ENCODE measurements at places on chromosomes 2 and 18.

- peak; percentile 91 for DNase-seq
Observed at GRCh38 chr2:215554689-215555498, 119.0 kb upstream of the FN1 start.

- DNase-seq = no peak
Observed at GRCh38 chr2:44752761-44753160, 188.7 kb upstream of the SIX3 start.

GRCh38 chr18:13393338-13393737, 174.8 kb downstream of the LDLRAD4 start:
- no peak for DNase-seq

GRCh38 chr2:138182250-138182936, 218.1 kb downstream of the HNMT start:
- DNase-seq = no peak

DNA sequence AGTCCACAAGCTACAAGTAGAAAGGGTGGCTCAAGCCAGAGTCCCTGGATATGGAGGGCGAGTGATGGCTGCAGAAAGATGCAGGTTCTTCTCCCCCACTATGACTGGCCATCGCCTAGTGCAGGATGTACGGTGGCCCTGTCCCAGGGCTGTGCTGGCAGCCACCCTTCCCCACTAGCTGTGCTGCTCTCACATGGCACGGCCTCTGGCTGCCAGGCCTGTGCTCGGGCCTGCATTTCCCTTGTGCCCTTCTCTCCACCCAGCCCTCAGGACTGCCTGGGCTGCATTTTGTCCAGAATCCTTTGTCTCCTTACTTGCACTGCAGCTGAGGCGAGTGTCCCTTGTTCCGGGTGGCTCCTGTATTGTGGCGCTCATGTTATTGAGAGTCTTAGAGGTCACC, 1.6 kb upstream of the RAMP1 start:
- no peak for DNase-seq

- peak; percentile 16 for DNase-seq
Observed at GRCh38 chr2:31413862-31414550, 536 bp downstream of the XDH start.

DNA sequence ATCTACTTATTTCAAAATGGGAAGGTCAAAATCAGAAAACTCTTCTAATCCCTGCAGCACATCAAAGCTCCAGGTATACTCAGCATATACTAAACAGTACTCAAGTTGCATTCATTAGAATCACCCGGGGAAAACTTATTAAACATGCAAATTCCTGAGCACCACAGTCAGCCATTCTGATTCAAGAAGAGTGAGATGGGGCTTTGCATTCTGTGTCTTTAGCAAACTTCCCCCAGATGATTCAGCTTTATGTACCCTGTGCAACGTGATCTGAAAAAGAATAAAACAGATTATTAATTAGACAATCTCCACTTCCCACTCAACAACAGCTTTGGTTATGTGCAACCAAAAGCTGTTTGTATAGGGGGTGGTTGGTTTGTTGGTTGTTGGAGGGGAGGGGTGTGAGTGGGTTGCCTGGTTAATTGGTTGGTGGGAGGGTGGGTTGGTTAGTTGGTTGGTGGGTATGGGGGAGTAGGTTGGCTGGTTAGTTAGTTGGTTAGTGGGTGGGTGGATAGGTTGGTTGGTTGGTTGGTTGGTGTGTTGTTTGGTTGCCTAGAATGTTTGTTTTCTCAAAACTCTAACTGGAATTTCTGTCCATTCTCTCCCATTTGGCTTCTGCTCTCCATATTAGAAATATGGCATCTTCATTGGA, 112.5 kb upstream of the AGAP1 start:
- DNase-seq = peak; percentile 43

GRCh38 chr18:79548621-79548985, 131.0 kb upstream of the CTDP1 start:
- no peak for DNase-seq

DNA sequence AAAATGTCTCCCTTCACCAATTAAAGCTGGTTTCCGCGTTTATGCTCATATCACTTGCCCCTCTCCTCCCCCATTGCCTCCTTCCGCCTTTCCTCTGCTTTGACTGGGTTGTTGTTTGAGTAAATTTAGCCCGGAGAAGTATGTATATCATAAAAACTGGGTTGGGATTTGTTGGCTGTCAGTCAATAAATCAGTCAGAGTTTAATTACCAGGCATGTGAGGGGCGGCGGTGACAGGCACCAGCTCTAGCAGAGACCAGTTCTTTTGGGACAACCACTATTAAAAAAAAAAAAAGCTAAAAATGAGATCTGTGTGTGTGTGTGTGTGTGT, 382.4 kb upstream of the SMIM21 start:
- no peak for DNase-seq

DNA sequence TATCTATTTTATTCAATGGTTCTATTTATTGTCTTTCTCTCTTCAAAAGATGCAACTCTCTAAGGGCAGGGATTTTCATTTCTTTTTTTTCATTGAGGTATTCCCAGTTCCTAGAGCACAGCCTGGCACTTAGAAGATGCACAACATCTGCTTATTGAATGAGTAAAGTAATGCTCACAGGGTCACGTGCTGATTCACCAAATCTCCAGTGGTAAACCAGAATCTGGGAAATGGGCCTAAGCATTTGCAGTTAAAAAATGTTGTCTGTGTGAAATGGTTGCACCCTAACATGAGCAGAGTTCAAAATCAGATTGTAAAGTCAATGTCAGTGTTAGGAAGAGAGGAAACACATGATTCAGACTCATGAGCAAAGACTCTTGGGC, 15.8 kb downstream of the SLC8A1 start:
- peak; percentile 35 for DNase-seq

- DNase-seq = no peak
Observed at GRCh38 chr2:181680055-181680936, at the start of gene NEUROD1. Gene NEUROD1 (minus strand): TSS chr2:181680517. CDS start chr2:181678860, 1,657 bp downstream.

DNA sequence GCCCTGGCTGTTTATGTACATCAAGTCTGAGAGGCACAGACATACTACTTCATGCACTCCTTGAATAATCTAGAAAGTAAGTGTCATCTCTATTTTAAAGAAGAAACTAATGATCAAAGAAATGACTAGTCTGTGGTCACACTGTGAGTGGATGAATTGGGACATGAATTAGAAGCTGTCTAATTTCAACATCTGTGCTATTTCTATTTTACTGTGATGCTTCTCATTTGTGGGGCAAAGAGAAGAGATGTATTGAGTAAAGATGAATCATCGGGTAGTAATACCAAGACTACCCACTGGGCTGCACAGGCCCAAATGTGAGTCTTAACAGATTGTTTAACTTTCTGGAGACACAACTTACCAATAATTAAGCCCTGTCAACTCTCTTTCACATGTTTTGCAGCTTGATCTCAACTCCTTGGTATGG, 42.4 kb upstream of the MTIF2 start:
- DNase-seq = peak; percentile 42

DNA sequence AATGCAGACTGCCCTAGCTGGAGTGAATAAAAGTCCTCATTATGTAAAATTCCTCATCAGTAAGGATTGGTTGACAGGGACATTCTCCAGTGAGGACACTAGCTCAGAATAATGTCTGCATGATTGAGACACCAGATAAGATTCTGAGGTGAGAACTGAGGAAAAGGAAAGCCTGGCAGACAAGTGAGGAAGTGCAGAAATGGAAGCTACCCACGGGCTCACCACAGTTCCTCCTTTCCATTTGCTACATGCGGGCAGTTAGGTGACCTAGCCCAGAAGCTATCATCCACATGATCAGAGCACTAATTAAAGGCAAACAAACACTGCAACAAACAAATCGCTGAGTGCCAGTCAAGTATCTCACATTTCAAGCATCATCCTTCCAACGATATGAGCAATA, 27.7 kb downstream of the NETO1 start:
- no peak for DNase-seq

GRCh38 chr2:145086910-145087309, 567.0 kb upstream of the ZEB2 start:
- no peak for DNase-seq

DNA sequence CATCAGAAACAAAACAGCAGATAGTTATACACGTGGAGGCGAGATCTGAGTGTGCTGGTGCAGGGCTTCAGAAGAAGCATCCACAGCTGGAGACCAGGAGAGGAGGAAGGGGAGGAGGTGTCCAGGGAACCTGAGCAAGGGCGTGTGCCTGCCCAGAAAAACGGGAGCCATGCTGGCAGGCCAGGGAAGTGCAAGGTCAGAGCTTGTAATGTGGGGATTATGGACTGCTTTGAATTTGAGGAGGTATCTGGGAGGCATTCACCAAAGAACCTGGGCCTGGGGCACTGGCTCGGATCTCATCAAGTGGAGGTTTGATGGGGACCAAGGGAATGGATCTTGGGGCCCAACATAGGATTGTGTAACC, 12.6 kb downstream of the PSD4 start:
- DNase-seq = no peak

DNA sequence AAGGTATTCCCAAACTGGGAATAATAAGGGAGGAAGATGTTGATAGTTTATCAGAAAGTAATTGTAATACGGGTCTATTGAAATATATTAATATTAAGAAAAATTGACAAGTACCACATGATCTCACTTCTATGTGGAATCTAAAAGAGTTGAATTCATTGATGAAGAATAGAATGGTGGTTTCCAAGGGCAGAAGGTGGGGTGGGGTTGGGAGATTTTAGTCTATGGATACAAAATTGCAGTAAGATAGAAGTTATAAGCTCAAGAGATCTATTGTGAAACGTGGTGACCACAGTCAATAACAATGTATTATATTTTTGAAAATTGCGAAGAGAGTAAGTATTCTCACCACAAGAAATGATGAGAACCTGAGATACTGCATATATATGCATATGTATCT, 38.9 kb downstream of the COL3A1 start:
- no peak for DNase-seq

GRCh38 chr18:8424917-8425725, 184.1 kb upstream of the RAB12 start:
- peak; percentile 48 for DNase-seq

DNA sequence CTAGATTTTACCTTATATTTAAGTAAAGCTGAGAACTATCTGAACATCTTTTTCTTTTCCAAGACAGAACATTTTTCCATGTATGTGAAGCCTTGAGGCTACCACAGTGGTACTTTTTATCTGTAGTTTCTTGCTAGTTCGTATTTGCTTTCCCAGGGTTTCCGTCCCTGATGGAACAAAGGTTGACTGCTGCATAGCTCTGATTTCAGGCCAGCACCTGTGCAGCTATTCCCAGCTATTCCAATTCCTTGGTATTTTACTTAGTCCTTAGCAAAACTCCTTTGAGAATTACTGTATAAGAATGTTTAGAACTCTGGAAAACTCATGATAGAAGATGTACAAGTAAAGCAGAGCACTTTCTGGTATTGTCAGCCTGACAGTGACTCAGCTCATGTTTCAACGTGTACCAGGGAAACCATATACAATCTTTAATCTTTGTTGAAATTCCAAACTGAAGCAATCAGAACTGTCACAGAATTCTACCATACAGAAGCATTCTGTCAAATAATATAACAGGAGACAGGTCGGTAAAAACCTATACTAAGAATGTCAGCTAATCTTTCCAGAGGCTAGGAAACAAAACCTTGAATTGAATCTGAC, 162.2 kb downstream of the PKP4 start:
- peak; percentile 4 for DNase-seq

- no peak for DNase-seq
Observed at GRCh38 chr2:64500549-64500948, 23.6 kb upstream of the AFTPH start.

GRCh38 chr2:120237491-120237902, 14.3 kb upstream of the TMEM185B start:
- peak; percentile 57 for DNase-seq

All from fibroblast of upper back skin (primary cell).